ENCODE measurements at places on chromosomes 12 and 14. TPM values are rescaled to one million over a fixed set of nuclear protein-coding genes. Genes with fewer than 3 reads are reported as not detected.
A peak's percentile ranks its signal among the peaks of the same experiment; 100 is the strongest.

Gene ACSM4
- 1.3 TPM for polyA plus RNA-seq

Gene MYO1A
- 5.4 TPM for polyA plus RNA-seq

DNA sequence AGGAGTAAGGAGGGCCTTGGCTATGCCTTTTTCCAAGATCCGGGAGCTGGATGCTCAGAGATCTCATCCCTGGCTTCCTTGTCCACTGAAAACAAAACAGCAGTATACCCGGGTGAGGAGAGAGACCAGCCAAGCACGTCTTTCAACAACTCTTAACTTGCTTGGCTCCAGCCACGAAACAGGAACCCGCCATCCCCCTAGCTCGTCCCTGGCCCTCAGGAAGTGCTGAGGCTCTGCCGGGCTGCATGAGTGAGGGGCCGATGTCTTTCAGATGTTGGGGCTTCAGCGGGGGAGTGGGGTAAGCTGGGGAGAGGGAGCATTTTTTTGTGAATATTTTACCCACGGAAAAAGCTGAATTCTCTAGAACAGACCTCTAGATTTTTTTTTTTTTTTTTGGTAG is 231.1 kb downstream of the CACNA1C start:
- no peaks in the 10 kb centered on the region for H3K36me3 ChIP-seq
- peak; percentile 24 for DNase-seq
- H3K27ac ChIP-seq, result no peak overlapping the region
- H3K4me3 ChIP-seq, result no peak overlapping the region
- no peaks in the 10 kb centered on the region for H3K27me3 ChIP-seq

GRCh38 chr14:103073876-103074728 is 9.9 kb upstream of the LBHD2 start:
- DNase-seq, result no peak
- H3K27me3 ChIP-seq, result no peaks in the 10 kb centered on the region
- H3K27ac ChIP-seq, result no peak overlapping the region

Gene NFE2
- polyA plus RNA-seq, result 2.6 TPM

Gene OAS2
- polyA plus RNA-seq, result 9.0 TPM

All from testis (tissue), 5 donors.